ENCODE measurements at places on chromosomes 3 and 15.

GRCh38 chr3:141728355-141728892 lies 9.7 kb upstream of the RNF7 start:
- DNase-seq: peak; percentile 57

- DNase-seq: no peak
Observed at GRCh38 chr15:70235347-70235746, 137.6 kb upstream of the TLE3 start.

DNA sequence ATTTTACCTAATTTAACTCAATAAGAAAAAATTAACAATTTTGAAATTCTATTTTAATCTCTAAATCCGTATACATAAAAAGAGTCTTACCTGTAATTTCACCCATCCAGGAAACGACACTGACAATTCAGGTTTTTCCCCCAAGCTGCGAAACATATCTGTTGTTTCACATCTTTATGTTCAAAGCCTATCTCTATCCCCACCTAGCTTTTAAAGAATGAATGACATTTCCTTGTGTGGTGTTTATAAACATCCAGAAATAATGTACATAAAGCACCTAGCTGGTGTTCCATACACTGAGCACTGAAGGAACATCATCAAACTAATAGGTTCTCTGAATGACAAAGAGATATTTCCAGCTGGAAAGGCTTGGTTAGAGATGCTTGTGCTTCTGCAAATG lies 867.8 kb downstream of the SQOR start:
- peak; percentile 32 for DNase-seq

DNA sequence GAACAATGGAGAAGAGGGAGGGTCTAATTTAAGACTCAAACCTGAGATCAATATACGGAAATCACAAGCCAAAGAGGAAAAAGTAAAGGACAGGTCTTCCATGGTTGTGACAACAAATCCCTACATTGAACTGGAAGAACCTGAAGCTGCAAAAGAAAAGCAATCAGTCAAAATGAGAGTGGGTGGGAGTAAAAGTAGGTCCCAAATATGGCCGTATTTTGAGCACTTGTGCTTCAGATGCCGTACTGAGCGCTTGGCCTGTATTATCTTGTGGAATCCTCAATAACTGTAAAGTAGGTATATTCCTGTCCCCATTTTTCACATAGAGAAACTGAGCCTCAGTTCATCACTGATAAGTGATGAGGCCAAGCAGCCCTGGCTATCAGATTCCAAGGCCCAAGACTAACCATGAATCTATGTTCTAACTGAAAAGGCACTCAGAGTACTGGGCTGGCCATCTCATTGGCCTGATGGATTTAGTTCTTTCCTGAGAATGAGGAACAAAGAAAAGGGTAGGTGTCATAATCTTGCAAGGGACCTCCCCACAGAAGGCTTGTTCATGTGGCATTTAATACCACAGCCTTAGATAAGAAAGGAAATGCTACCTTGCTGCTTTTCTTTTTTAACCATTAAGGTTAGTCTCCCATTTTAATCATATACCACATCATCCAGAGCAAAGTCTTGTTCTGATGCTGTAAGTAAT lies 52.5 kb downstream of the LRRN1 start:
- no peak for DNase-seq

DNA sequence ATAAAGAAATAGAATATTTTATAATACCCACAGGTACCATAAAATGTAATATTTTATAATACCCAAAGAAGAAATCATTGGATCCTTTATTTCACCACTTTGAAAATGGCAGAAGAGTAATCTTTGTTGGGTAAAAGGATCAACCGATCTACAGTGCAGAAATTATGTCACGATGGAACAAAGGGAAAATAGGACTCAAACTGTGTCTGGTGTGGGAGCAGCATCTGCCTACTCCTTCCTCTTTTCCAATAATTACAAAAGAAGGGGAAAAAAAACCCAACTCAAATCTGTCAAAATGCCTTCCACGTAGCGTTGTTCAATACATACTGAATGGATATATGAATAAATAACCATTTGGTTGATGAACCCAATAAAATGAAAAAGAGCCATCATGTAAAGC lies 492.6 kb upstream of the TBL1XR1 start:
- DNase-seq: no peak
